AML-193 (cell line): ENCODE measurements at places on chromosomes 3 and 15.
A peak's percentile ranks its signal among the peaks of the same experiment; 100 is the strongest.

DNA sequence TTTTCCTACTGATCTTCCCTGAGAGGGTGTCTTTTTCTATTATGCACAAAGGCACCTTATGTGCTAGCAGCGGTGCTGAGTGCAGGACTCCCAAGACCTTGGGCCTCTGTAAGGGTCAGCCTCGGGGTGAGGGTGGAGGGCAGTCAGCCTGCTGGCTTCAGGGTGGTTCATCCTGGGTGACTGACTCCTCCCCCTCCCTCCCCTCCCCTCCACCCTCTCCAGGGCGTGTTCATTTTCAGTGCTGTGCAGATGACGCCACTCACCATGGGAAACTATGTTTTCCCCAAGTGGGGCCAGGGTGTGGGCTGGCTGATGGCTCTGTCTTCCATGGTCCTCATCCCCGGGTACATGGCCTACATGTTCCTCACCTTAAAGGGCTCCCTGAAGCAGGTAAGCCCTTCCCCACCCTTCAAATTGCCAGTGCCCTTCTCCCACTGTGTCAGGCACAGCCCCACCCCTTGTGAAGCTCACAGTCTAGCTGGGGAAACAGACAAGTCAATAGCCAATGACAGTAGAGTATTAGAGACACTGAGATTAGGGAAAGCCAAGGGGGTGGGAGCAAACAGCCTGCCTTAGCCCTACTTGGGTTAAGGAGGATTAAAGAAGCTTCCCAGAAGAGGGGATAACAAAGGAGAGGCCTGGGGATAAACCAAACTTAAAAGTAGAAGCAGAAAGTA lies 41.9 kb downstream of the SLC6A1 start:
- no peak for DNase-seq

GRCh38 chr3:13494463-13495350 lies 14.6 kb downstream of the HDAC11 start:
- no peak for DNase-seq

GRCh38 chr15:46280762-46281542 lies 646.1 kb downstream of the SQOR start:
- DNase-seq = peak; percentile 19

DNA sequence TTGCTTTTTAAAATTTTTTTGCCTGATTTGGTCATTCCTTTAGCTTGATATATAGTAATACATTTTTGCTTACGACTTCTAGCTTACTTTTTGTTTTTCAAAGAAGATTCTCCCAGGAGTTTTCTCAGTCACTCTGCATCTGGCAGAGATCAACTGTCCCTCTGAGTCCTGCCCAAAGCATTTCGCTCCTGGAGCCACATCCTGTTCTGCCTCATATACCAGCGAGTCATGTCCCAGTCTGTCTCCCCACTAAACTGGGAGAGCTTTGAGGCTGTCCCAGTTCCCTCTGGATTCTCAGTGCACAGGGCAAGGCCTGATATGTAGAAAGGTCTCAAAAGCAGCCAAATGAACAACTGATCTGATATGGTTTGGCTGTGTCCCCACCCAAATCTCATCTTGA lies 326.3 kb downstream of the ARRDC4 start:
- DNase-seq = no peak

DNA sequence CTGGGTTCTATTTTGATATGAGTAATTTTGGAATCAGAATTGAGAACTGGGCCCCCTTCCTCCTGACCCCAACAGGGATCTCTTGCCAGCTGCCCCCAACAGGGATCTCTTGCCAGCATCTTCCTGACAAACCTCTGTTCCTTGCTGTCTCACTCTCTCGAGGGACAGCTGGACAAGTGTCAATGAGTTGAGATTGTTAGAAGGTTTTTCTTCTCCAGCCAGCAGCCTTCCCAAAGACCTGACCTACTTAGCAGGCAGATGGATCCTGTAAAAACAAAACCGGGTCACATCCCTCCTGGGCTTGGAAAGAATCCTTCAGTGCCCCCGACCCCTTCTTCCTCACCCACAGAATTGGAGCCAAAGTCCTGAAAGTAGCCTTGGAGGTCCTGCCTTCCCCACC lies 21.6 kb downstream of the LIMD1 start:
- no peak for DNase-seq

- no peak for DNase-seq
These were observed 67.8 kb downstream of the ITGA11 start for GRCh38 chr15:68364028-68364659.

DNA sequence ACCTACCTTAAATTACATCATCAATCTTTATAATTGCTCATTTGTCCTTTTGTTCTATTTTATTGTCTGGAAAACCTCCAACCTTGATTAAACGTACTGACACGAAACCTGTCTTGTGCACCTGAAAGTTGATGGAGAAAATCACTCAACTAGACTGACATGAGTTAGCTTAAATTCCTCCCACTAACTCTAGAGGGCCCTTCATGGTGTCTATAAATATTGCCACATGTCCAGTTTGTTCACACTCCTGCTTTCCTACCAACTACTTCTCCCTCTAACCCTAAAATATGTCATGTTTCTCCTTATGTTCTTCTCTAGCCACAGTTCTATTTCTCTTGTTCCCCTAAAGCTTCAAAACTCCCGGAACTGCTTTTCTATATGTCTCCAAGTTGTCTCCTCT lies 59.8 kb upstream of the SGO1 start:
- DNase-seq = no peak

GRCh38 chr3:52331906-52332305 lies 15.8 kb downstream of the DNAH1 start:
- DNase-seq = no peak

DNA sequence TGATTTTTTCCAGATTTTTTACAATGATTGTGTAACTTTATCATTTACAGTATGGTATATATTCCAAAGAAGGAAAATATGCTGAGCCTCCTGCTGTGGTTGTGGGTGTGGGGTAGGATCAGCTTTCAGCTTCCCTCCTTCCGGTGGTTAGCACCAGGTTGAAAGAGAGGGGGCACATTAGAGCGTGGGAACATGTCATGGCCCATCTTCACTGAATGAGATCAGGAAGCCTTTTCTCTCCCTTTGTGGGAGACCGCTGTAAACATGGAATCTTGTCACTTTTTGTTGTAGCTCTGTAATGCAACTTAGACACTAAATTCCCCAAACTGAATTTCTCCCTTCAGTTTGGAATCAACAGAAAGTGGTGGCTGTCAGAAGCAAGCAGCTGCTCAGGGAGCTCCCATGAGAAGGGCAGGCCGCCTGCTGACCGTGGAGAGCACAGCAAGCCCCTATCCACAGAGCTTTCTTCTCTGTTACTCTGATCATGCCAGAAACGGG lies 86.7 kb upstream of the LIMD1 start:
- no peak for DNase-seq

- DNase-seq = no peak
These were observed 79.9 kb upstream of the FAM98B start for GRCh38 chr15:38374029-38374428.

DNA sequence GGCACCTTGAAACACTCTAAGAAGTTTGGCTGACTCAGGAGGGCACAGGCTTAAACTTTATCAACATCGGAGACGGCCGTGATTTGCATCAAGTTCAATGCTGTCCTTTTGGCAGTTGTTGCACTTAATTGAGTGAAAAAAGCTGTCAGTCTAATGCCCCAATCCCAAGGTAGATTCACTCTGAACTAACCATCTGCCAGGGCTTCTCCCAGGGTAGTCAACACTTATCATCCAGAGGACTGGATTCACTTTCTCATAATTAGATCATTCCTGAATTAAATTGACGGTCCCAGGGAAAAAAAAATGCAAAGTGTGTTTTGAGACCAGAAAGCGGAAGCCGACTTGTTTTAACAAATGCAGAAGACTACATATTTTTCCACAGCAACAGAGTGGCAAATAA lies 28.5 kb downstream of the RORA start:
- DNase-seq = no peak

DNA sequence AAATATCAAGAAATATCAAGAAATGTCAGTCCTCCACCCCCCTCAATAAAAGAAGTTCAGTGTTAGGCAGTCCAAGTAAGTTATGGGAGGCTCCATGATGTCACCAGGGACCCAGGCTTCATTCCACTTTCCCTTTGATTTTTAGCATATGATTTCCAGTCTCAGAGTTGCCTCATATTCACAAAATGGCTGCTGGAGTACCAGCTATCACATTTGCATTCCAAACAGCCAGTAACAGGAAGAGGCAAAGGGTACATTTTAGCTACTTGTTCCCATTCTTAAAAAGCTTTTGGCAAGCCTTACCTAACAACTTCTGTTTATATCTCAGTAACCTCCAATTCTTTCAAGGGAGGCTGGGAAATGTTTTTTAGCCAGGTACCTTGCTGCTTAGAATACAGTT lies 13.4 kb upstream of the KLF13 start:
- no peak for DNase-seq

- DNase-seq = no peak
These were observed 455.4 kb downstream of the RAP2B start for GRCh38 chr3:153617463-153617862.

DNA sequence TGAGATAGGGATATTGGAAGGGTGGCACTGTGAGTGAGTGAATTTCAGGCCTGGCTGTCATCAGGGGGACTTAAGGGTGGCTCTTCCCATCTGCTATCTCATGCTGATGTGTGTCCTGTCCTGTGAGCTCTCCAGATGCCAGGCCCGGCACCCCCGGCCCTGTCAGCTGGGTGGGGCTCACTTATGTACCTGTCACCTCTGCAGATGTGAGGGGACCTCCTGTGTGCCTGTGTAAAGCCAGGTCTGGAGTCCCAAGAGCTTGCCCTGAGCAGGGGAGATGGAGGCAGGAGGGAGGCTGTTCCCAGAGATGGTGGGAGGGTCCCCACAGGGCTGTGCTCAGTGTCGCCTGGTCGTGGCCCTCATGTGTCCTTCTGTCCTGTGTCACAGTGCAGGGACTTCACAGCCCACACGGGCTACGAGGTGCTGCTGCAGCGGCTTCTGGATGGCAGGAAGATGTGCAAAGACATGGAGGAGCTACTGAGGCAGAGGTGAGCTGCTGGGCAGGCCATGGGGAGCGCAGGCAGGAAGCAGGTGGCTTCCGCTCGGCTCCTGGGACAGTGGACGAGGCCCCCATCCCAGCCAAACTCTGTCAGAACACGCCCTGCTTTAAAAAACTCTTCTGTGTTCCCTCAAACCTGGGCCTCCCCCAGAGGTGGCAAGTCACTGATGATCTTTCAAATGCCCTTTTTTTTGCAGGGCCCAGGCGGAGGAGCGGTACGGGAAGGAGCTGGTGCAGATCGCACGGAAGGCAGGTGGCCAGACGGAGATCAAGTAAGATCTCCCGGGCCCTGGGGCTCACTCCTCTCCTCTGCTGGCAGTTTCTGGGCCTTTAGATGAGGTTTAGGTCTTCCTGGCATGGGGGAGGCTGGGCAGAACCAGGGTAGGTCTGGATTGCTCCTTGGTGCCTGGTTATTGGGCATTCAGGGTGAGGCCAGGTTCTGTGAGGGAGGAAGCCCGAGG lies 23.1 kb downstream of the PSTPIP1 start:
- DNase-seq = no peak

GRCh38 chr3:174547801-174548435 lies 311.2 kb upstream of the NAALADL2 start:
- no peak for DNase-seq

- no peak for DNase-seq
These were observed 57.3 kb downstream of the TRAT1 start for GRCh38 chr3:108879915-108880314.

DNA sequence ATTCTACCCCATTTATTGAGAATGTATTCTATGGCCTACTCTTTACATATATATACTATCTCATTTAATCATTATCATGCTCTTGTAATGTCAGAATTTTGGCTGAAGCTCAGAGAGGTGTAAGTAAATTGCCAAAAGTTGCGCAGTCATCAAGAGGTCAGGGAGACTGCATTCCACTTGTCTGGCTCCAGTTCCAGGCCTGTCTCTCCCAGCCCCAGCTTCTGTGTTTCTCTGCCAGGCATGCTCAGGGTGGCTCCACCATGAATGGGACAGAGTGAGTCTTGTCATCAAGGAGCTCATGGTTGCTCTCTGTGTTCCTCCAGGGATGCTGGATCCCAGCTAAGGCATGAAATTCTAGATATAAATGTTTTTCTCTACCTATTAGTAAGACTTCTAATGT lies 635.1 kb upstream of the MDFIC2 start:
- DNase-seq = no peak

GRCh38 chr3:63870615-63871005 lies 6.9 kb downstream of the ATXN7 start:
- DNase-seq = no peak

GRCh38 chr3:30690199-30690598 lies 83.8 kb downstream of the TGFBR2 start:
- no peak for DNase-seq

- peak; percentile 84 for DNase-seq
These were observed 53.7 kb upstream of the CSTA start for GRCh38 chr3:122271246-122271898.

GRCh38 chr3:29409409-29409808 lies 128.5 kb downstream of the RBMS3 start:
- DNase-seq = no peak

DNA sequence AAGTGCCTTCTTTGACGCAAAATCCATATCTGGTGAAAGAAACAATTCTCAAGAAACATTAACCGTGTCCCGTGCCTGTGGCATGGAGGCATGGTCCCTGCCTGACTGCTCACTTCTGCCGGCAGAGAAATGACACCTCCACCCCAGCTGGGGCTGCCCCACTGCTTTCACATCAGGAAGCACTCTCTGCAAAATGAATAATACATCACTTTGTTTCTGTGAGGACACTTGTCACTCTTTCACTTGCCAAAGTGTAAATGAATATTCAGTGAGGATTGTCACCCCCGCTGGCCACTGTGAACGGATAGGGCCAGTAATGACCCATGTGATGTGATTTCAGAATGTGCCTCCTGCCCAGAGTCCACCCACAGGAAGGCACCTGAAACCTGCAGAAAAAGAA lies 31.1 kb upstream of the SLC24A5 start:
- no peak for DNase-seq

- no peak for DNase-seq
These were observed 11.1 kb upstream of the HHATL start for GRCh38 chr3:42713747-42714146.

DNA sequence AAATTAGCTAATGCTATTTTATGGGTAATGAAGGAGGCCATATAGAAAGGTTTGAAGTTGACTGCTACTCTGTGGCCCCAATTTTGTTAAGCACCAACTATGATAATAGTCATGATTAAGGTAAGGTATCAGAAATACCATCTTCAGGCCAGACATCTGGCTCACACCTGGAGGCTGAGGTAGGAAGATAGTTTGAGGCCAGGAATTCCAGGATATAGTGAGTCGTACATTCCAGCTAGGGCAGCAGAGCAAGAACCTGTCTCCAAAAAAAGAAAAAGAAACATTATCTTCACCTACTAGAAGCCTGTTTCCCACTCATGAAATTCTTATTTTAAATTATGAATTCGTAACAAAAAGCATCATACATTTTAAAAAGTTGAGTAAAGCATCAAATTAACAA lies 64.4 kb downstream of the LRRC28 start:
- no peak for DNase-seq

GRCh38 chr3:10192953-10193691 lies 28.4 kb downstream of the IRAK2 start:
- DNase-seq = no peak

GRCh38 chr3:28544236-28544635 lies 195.6 kb upstream of the AZI2 start:
- no peak for DNase-seq

DNA sequence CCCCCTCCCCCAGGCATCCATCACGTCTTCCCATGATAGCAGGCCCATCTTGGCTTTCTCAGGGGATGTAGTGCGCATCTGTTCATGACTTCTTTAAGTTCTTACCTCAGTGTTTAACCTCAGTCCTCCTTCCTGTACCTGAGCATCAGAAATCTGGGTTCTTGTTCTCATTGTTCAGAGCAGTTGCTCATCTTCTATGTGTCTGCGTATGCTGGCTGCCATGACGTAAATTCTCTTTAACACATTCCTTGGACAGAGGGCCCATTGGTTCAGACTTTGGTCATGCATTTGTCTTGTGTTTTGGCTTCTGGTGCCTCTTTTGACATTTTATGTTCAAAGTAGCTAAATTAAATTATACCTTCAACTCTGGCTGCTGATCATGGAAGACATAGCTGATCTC lies 227.3 kb downstream of the CACNA2D3 start:
- DNase-seq = no peak
